Bladder microvascular endothelial cell (primary cell): ENCODE measurements at places on chromosomes 12 and 14. TPM values are rescaled to one million over a fixed set of nuclear protein-coding genes. Genes with fewer than 3 reads are reported as not detected.

RPS6KL1 gene
- 7.0 and 15.9 TPM in 2 replicates for total RNA-seq

PHC1 gene
- total RNA-seq = 7.8 and 18.1 TPM in 2 replicates

PTPN21 gene
- 3.4 and 13.5 TPM in 2 replicates for total RNA-seq

TRAF3 gene
- total RNA-seq = 8.9 and 47.2 TPM in 2 replicates
